NCI-H1105 treated with DMSO at 0.1 percent for 48 hours (cell line): ENCODE measurements at places on chromosomes 11 and 22.

DNA sequence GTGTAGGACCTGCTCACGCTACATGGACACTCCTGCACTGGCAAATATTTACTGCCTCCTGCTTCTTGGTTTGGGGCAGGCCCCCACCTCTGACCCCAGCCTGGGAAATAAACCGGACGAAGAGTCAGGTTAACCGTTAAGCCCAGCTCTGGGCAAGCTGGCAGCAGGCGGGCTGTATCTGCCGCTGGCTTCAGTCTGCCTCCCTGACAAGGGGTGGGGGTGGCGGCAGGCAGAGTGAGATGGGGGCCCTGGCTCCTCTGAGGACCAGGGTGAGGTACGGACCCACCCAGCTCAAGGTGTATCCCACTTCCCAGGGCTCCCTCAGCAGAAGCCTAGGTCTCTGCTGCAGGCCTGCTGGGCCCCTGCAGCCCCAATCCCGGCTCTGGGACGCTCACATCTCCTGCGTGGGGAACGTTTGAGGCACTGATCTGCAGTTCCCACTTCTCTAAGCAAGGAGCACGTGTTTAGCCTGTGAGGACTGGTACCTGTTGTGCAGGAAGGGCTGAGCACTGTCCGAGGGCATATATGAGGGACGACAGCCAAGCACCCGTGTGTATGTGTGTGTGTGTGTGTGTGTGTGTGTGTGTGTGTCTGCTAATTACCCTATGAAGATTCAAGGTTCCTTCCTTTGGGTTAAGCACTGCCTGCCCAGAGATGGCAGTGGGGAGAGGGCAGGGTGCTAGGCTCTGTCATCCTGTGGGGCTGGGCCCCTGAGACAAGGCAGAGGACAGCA is 1.1 kb upstream of the LRRC75B start:
- DNase-seq: no peak

- DNase-seq: peak; percentile 99
Measured at GRCh38 chr11:72373163-72373562, 61.2 kb downstream of the CLPB start.

GRCh38 chr11:113614097-113614496 is 92.0 kb downstream of the TMPRSS5 start:
- no peak for DNase-seq

DNA sequence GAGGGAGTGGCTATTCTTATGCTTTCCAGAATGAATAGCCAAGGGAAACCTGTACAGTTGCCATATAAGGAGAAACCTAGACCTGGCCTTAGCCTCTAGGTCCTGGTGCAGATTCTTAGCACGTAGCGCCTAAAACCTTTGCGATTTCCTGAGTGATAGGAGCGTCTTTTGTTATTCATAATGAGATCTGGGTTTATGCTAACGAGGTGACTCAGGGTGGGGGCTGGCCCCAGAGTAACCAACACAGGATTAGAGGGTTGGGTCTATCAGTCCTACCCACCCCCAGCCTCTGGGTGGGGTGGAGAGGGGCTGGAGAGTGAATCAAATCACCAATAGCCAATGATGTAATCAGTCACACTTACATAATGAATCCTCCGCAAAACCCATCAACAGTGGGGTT is 73.4 kb upstream of the PARVG start:
- no peak for DNase-seq

DNA sequence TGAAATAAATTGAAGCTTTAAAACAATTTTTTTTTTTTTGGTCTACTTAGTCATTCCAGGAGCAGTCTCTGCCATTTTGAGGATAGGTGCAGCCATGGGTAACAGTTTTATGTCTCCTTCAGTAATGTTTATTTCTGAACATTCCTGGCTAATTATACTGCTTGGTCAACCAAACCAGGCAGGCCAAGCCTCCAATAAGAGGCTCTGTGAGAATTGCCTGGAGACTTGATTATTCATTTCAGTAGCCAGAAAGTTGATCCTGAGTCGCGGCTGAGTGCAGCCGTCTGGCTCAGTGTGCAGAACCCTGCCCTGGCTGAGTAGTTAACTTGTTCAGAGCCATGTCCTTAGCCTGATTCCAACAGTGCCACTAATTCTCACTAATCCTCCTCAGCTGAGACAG is 364.0 kb upstream of the FAT3 start:
- DNase-seq: no peak

DNA sequence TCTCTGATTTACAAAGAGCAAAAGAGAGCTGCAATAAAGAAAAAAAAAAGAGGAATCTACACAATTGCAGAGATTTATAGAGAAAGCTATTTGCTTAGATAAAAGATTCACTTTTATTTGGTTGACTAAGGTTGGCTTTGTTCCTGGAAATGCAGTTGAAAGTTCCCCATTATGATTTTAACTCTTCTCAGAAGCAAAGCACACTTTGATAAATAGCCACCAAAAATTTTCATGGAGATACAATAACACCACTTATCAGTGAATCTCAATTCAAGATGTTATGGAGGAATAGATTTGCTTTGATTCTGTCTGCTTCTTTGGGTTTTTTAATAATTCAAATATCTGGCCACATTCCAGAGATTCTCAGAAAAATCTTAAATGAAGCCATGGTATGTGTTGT is 88.5 kb upstream of the ANO3 start:
- no peak for DNase-seq

- DNase-seq: no peak
Measured at GRCh38 chr22:20652582-20652981, 121.3 kb upstream of the SERPIND1 start.

GRCh38 chr22:44599500-44600140 is 101.6 kb upstream of the RTL6 start:
- DNase-seq: no peak

DNA sequence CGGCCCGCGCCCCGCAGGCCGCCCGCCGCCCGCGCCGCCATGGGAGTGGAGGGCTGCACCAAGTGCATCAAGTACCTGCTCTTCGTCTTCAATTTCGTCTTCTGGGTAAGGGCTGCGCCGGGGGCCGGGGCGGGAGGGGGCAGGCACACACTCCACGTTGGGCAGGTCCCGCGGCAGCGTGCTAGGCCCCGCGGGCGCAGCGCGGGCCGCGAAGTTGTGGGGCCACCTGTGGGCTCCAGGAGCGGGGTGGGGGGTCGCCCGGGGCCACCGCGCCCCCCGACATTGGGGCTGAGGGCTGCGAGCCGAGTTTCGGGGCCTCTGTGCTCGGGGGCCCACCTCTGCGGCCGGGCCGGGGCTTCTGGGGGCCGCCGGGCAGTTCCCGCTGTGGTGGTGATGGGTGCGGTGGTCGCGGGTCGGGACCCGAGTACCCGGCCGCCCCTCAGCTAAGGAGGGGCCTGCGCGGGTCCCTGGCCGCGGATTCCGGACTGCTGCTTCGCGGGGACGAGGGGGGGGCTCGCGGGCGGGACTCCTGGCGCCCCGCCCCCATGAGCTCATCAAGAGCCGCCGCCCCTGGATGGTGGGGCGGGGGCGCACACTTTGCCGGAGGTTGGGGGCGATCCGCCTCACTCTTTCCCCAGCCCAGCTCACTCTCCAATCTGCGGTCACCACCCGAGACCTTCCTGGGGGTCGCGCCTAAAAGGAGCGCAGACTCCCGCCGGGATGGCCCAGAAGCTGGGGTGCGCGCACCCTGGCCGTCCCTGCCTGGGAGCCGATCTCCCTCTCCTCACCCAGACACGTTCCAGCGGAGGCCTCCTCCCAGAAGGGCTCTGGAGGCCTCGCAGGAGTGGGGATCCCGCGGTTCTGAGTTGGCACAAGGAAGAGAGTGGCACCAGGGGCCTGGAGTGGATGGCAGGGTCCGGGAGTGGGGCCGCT is 667 bp downstream of the CD81 start:
- DNase-seq: peak; percentile 16

DNA sequence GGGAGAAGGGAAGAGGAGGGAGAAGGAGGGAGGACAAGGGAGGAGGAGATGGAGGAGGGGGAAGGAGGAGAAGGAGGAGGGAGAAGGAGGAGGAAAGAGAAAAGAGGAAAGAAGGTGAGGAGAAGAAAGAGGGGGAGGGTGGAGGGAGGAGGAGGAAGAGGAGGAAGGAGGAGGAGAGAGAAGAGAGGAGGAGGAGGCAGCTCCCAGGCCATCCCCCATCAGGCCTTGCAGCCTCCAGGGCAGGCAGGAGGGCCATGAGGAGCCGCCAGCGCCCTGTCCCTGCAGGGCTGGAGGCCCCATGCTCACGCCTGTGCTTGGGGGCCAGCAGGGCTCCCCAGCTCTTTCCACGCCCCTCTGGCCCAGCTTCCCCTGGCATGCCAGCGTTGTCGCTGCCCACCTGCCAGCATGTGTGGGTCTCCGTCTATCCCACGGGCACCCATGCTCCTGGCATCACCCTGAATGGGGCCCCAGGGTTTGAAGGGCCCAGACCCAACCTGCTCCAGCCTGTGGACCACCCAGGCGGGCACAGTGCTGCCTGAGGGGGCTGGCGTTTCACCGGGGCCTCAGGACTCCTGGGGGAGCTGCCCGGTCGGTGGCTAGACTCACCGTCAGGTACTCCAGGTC is 5.2 kb downstream of the TSPAN32 start:
- DNase-seq: no peak
